Activated CD4-positive, alpha-beta T cell treated with anti-CD3 and anti-CD28 coated beads, Interleukin-2, amount 10 ng/mL, durations not matched to agents 7 days and 5 days (primary cell): ENCODE measurements at places on chromosomes 11 and 22. TPM values are rescaled to one million over a fixed set of nuclear protein-coding genes. Genes with fewer than 3 reads are reported as not detected.

Gene VPS51
- 148 TPM for total RNA-seq

Gene GRIA4
- total RNA-seq: not detected

- no peak for DNase-seq
These were observed 435.6 kb upstream of the LRRC4C start for GRCh38 chr11:41895081-41895480.

DNA sequence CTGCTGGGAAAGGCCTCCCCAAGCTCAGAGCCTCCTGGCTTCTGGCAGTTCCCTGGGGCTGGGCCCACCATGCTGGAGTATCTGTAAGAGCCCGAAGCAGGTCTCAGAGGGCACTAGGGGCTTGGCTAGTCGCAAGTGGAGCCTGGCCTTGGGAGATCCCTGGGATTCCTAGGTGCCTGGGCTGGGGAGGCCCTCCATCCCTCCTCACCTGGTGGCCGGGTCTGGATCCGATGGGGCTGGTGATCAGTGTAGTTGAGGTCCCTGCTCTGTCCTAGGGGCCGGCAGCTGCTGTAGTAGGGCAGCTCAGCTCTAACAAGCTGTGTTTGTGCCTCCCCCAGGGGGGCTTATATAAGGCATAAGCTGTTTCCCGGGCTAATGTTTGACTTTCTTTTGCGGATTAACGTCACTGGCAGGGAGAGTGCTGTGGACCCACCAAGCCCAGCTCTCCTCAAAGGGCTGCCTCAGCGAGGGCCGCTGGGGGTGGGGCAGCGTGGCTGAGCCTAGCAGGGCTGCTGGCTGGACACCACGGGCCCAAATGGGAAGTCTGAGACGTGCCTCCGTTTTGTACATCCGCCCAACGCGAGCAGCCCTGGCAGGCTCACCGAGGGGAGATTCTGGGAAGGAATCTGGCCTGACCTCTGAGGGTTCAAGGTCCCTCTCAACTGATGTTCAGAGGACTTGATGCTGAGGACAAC, at the start of gene SLC22A8:
SLC22A8 (minus strand) TSS at position 321 of the 695 bp plus-strand sequence. CDS start 883 bp downstream, outside the sequence.
- no peak for DNase-seq

- DNase-seq: no peak
These were observed 80.8 kb downstream of the PIWIL4 start for GRCh38 chr11:94647926-94648325.

Gene MCHR1
- not detected for total RNA-seq

- DNase-seq: no peak
These were observed 179.3 kb downstream of the LARGE1 start for GRCh38 chr22:33741025-33741424.

DNA sequence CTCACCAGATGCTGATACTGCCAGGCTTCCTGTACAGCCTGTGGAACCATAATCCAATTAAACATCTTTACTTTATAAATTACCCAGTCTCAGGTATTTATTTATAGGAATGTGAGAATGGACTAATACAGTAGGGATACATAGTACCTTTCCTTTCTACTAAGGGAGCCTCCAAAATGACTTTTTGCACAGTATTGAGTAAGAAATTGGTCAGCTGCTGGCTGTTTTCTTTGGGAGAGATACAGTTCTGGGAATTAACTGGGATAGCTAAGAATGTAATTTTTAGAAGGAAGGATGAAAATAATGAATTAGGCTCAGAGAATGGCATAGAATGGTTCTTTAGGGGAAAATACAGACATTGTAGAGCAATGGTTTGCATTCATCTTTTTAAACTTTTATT, 426.0 kb upstream of the DDI1 start:
- no peak for DNase-seq

- DNase-seq: no peak
These were observed 16.8 kb downstream of the MACROD1 start for GRCh38 chr11:64148917-64149617.

Gene KRTAP5-11
- total RNA-seq: not detected

- DNase-seq: no peak
These were observed 294.6 kb upstream of the NARS2 start for GRCh38 chr11:78869293-78869692.

DNA sequence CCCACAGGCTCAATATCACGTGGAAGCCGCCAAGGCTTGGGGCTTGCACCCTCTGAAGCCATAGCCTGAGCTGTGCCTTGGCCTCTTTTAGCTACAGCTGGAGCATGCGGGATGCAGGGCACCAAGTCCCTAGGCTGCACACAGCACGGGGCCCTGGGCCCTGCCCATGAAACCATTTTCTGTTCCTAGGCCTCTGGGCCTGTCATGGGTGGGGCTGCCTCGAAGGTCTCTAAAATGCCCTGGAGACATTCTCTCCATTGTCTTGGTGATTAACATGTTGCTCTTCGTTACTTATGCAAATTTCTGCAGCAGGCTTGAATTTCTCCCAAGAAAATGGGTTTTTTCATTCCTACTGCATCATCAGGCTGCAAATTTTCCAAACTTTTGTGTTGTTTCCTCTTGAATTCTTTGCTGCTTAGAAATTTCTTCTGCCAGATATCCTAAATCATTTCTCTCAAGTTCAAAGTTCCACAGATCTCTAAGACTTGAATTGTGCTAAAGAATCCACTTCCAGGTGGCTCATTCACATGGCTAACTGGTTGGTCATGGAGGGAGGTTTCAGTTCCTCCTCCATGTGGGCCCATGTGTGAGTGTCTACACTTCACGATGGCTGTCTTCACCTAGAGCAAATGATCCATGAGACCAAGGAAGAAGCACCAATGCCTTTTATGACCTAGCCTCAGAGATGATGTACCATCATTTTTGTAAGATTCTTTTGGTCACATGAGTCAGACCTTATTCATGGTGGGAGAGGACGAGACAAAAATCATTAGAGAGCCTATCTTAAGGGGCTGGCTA, 7.4 kb upstream of the CREBZF start:
- DNase-seq: no peak

Gene SSH3
- 9.6 TPM for total RNA-seq

Gene TRPC6
- not detected for total RNA-seq

Gene C11orf42
- total RNA-seq: not detected

DNA sequence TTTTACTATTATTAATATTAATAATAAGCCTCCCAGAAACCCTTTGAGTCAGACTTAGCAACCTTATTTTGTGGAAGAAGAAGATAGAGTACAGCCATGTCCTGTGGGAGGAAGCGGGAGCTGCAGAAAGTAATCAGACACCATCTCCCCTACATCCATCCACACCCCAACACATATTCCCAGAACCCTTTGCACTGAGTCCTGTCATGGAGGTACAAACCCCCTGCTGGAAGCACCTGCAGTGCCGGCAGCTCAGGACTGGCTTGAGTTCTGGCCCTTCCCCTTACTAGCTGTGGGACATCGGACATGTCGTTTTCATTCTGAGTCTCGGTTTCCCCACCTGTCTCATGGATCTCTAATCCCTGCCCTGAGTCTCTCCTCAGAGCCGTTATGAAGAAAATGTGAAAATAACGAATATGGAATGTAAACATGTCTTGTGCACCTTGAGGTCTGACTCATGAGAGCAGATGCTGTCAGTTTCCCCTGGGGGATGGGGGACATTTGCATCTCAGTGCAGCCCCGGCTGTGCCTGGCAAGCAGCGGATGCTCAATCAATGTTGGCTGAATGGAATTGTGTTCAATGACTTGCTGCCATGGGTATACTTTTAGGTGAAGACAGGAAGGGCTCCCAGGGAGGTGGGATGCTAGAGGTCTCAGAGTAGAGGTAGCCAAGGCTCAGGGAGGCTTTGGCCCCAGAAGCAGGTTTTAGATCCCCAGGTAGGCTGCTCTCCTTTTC, 45.4 kb downstream of the TP53I11 start:
- DNase-seq: no peak

- no peak for DNase-seq
These were observed 368.3 kb downstream of the SOX6 start for GRCh38 chr11:15988016-15988550.

Gene KCNE3
- not detected for total RNA-seq

Gene TSGA10IP
- total RNA-seq: not detected

DNA sequence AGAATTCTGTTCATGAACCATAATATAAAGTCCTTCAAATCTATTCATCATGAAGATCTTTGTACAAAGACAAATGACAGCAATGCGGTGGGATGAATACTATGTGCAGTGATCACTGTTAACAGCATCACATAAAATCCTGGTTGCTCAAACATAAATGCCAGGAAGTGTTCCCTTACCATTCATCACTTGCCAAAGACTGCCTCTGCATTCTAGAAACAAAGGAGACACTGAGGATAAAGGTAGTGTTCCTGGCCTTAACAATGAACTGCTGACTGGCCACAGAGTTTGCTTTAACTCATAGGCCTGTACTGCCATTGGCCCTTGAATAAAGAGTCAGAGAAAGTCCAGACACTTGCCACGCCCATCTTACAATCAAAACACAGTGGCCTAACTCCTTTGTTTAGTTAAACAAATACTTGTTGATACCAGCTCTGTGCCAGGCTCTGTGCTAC, 29.5 kb downstream of the C2CD3 start:
- DNase-seq: no peak
